ENCODE measurements at places on chromosomes 1 and 21.

- DNase-seq: no peak
Observed at GRCh38 chr21:21076051-21076450, 77.8 kb downstream of the NCAM2 start.

DNA sequence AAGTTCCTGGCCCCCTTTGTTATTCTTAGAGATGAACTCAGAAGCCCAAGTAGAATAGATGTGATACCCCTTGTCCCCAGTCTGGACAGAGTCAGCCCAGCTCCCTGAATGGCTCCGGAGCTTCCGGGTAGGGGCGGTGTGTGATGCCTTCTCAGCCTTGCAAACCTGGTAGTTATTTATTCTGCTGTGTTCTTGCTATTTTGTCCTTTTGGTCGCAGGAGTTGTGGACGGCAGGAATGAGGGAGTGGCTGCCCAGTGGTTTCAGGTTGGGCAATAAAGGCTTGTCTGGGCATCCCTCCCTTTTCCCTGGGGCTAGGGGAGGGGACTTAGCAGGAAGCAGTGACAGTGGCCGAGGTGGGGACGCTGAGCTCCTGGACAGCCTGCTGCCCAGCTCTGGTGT, 2.8 kb downstream of the PTPRU start:
- no peak for DNase-seq

- DNase-seq: no peak
Observed at GRCh38 chr1:169109561-169110134, 3.2 kb downstream of the ATP1B1 start.

DNA sequence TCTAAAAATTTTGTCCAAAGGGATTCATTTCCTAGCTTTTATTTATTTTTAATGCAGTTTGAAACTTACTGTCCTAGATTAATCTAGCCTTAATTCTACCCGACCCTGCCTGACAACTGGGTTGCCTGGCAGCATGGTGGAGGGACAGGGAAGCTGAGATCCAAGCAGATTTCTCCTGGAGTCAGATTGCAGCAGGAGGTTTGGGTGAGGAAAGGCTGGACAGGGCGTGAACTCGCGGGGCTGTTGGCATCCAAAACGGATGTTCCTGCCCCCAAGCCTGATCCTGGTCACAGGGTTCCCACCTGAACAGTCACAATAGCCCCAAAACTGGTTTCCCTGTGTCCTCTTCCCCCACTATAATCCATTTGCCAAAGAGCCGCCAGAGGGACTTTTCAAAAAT, 23.2 kb downstream of the TCEA3 start:
- DNase-seq: no peak

GRCh38 chr1:37922767-37923550, 23.9 kb downstream of the INPP5B start:
- no peak for DNase-seq

GRCh38 chr1:178388418-178389145, 108.2 kb downstream of the CLEC20A start:
- DNase-seq: no peak

DNA sequence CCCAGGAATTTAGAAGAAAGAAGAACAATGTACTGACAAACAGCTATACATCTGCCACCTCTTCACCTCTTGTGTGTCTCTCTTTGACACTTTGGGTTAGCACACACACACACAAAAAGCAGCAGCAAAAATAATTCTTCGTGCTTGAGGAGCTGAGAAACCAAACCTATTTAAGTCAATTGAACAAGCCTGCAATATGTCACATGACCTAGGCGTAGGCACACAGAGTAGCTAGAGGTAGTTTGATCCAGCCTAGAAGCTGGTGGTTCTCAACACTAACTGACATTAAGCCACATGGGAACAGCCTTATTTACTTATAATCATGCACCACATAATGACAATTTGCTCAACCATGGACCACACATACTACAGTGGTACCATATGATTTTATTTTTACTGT, 32.3 kb downstream of the RRAGC start:
- DNase-seq: no peak

- DNase-seq: no peak
Observed at GRCh38 chr1:52239708-52240001, 97.8 kb downstream of the ZFYVE9 start.

DNA sequence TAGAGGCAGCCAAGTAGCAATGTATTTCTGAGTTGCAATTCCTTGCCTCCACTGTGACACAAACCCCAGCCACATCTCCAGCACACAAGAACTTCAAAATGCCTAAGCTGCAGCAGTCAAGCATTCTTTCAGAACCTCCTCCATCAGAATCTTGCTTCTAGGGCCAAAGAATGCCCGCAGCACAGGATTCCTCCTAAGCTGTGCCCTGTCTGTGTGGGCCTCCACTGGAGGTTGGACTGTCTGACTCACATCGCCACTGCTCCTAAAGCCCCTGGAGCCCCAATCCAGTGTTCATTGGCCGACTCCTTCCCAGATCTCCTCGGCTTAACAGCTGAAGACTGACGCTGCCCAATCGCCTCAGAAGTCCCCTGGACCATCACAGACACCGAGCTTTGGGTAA, 43.2 kb upstream of the SERTAD4 start:
- no peak for DNase-seq

DNA sequence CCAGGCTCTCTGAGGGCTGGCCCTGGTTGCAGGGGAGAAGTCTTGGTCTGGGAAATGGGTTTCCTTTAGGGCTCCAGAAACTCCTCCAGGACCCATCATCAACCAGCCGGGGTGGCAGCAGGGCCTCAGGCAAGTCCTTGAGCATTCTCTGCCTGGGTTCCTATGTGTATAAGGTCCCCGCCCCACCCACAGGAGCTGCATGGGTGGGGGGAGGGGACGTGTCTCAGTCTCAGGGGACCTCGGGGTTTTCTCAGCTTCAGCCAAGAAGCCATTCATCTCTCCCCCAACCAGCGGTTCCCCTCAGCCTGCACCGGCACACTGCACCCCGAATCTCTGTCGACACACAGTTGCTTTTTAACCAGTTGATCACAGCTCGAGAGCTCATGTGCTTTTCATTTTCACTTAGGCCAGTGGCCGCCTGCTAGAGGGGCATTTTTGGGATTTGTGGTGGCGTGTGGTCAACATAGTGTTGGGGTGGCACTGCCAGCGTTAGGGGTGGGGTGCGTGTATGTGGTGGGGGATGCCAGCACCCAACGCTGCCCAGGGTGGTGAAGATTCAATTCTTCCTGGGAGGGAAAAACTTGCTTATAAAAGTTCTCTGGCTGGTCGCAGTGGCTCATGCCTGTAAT, 6.5 kb downstream of the RUNX3 start:
- DNase-seq: no peak

DNA sequence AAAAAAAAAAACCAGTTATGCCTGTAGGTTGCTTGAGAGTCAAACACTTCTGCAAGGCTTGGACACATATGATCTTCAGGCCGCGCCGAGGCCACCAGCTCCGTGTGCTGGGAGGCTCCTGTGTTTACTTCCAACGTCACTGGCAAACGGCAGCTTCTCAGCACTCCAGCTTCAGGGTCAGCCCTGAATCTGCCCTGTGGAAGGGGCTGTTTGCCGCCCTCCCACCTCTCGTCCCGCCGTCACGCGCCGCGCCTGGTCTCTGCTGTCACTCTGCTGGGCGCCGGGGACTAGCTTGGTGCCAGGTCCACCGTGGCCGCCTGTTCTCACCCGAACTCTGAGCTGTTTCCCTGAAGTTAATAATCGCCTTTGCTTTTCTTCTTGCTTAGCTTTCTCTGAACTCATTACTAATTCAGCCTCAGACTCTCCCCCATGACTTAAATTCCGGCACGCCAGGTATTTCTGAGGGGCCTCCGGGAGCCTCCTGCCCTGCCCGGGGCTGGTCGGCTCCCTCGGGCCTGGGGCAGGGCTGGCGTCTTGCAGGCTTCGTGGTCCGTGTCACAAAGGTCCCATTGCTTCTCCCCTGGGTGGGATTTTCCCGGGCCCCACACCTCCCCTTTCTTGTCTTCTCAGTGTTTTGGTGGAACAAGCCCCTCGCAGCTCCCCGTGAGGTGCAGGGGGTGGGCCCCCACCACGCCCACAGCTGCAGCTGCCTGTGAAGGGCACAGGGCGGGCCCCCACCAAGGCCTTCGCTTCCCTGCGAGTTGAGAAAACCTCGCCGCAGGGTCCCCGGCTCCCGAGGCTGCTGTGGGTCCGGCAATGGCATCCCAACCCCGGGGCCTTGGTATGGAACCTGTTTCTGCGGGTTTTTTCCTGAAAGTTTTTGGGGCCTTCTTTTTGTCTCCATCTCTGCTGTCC, 14.6 kb upstream of the C1orf159 start:
- DNase-seq: no peak

DNA sequence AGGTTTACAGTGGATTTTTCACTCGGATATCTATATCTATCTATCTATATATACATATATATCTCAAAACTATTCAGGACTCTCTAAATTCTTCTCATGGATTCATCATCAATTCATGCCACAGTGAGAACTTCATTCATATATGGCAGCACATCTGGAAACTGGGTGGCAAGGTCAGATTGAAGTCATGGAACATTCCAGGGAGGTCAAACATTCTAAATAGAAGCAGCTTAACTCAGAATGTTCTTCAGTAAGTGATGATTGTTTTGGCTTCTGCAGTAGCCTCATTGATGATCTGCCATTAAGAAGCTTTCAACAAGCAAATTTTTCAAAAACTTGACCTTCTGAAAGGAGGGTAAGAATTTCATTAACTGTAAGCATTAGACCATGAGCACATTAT, 46.9 kb upstream of the ADAMTS1 start:
- DNase-seq: no peak

GRCh38 chr1:190226006-190226405, 251.7 kb downstream of the BRINP3 start:
- DNase-seq: no peak

GRCh38 chr1:227343727-227344551, 25.6 kb upstream of the CDC42BPA start:
- DNase-seq: no peak

- no peak for DNase-seq
Observed at GRCh38 chr21:36471254-36471723, 8.6 kb downstream of the CLDN14 start.

DNA sequence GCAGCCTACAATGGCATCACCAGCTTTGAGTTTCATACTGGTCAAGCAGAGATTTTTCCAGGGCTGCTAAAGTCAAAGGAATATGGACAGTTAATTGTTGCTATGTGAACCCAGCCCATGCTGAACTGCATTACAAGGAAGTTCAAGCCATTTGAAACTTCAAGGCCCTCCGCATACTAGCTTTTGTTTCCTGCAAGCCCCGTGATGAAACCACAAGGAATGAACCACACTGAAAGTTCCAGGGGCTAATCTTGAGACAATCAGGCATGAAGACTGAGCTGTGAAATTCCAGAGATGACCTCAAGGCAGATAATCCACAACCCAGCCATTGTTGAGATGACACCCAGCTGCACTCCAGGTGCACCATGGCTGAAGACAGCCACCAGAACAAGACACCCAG, 180.8 kb downstream of the C1orf21 start:
- no peak for DNase-seq

DNA sequence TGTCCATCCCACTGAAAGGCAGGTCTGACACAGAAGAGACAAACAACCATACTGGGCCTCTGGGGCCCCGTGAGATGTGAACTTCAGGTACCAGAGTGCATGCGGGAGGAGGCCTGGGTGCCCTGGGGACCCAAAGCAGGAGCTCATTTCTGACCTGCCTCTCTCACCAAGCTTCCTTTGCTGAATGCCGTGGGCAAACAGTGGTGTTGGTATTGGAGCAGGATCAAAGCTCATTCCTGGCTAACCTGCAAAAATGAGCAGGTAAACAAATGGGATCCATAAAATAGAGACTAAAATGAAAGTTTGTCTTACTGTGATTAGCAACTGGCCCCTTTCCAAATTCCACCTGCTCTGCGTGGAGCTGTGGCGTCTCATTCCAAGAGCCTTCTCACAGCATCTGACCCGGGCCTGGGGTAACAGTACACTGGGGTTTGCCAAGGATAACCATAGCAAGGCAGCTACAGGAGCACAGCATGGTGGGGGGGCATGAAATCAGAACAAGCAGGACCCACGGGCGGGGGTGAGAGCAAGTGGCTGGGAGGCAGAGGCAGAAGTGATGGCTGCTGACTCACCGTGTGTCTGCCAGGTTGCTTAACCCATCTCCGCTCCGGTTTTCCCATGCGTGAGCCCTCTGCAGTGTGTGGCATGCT, 103.6 kb downstream of the KIF26B start:
- DNase-seq: no peak

Measured in stimulated activated CD4-positive, alpha-beta T cell treated with anti-CD3 and anti-CD28 coated beads, Interleukin-2, amount 100 ng/mL, for 24 hours (primary cell).